ENCODE measurements at places on chromosomes 3 and 15. TPM values are rescaled to one million over a fixed set of nuclear protein-coding genes. Genes with fewer than 3 reads are reported as not detected.

DNA sequence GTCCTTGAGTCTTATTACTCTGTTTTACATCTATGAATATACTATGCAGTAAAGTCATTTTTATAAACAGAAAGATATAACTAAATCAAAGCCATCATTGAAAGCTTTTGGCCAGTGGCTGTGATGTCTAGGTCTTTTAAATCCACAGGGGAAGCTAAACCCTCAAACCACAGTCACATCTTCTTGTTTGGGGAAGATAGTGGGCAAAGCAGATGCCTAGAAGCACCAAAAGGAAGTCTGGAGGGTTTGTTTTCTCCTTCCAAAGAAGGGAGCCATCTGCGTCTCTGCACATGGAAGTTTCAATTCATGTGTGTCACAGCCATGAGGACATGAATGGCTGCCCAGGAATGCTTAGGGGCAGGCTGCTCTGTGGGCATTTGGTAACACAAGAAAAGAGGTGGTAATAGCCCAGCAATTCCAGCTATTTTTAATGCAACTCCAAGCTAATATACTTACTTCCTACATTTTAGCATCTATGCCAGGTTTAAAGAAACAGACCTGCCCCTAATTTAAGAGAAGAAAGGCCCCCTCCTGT, 322.2 kb downstream of the SLC9A9 start:
- H3K4me3 ChIP-seq = no peak overlapping the region
- H3K27me3 ChIP-seq = no peaks in the 10 kb centered on the region
- no peak overlapping the region for H3K27ac ChIP-seq
- DNase-seq = peak; percentile 6
- H3K36me3 ChIP-seq = no peaks in the 10 kb centered on the region

DNA sequence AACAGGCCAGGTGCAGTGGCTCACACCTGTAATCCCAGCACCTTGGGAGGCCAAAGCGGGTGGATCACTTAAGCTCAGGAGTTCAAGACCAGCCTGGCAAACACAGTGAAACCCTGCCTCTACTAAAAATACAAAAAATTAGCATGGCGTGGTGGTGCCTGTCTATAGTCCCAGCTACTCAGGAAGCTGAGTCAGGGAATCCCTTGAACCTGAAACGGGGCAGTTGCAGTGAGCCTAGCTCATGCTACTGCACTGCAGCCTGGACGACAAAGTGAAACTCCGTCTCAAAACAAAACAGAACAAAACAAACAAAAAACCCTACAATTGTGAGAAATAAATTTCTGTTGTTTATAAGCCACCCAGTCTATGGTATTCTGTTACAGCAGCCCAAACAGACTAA, 94.7 kb downstream of the PIK3CB start:
- H3K27me3 ChIP-seq = no peaks in the 10 kb centered on the region
- H3K36me3 ChIP-seq = no peaks in the 10 kb centered on the region
- no peaks in the 10 kb centered on the region for H3K4me1 ChIP-seq
- H3K4me3 ChIP-seq = no peak overlapping the region
- no peak overlapping the region for H3K27ac ChIP-seq

DNA sequence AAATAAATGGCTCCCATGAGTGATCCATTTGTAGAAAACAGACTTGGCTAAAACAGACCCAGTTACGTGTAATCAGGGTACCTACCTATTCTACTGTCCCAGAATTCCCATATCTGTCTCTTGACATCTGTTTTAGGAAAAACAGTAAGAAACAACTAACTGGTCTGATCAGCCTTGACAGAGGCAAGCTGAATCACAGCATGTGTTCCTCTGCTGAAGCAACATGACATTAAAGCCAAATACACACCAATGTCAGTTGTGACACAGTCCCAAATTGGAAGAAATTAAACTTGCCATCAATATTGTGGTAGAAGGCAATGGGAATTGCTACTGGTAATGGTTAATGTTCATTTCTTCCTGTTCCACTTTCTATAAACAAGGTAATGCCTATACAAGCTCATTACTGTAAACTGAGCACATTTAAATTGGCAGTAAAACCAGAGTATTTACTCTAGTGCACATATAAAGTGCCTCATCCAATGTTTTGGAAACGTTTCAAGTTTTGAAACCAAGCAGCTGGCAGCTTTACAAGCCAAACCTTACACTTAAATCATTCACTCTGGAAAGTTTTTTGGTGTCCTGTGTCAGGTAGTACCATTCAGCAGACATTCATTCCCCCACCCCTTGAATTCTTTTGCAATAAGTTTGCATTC, 27.0 kb downstream of the ALDH1A2 start:
- no peaks in the 10 kb centered on the region for H3K36me3 ChIP-seq
- H3K4me1 ChIP-seq = no peaks in the 10 kb centered on the region
- no peak overlapping the region for H3K27ac ChIP-seq
- peak; percentile 75 for DNase-seq
- H3K4me3 ChIP-seq = no peak overlapping the region
- no peaks in the 10 kb centered on the region for H3K27me3 ChIP-seq

DNA sequence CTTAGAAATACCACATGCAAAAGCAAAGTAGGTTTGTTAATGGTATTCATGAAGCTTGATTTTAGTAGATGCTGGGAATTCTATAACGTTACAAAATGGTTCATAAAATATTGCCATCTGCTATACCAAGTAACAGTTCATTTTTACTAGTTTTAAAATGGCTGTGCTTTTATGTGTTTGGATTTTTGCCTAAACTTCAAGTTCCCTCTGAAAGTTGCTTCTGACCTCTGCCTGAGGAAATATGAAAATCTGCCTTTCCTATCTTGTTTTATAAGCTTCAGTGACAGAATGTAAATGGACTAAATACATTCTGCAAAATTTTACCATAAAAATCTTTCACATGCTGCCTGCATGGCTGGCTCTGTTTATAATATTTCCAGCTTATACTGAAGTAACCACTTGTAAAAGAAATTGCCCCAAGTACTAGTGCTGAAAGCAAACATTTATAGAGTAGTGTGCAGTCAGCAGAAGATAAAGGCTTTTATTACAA, 560.7 kb upstream of the ROBO2 start:
- no peak for DNase-seq
- no peaks in the 10 kb centered on the region for H3K27me3 ChIP-seq
- no peaks in the 10 kb centered on the region for H3K36me3 ChIP-seq

DNA sequence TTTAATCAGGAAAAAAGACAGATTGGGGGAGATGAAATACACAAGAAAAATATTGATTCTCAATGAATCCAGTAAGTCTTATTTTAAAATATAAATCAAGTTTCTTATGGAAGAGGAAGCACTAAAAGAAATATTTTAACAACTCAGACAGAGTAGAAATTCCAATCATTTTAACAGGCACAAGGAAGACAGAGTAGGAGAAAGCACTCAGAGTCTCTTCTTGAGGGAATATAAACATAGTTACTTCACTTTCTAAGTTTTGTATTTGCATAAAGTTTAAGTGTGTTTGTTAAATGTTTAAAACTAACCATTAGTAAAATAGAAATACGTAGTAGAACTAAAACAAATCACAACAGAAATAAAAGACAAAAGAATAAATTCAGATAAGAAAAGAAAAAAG, 24.5 kb upstream of the RTP4 start:
- DNase-seq = no peak
- no peak overlapping the region for H3K27ac ChIP-seq
- H3K4me3 ChIP-seq = no peak overlapping the region
- no peaks in the 10 kb centered on the region for H3K4me1 ChIP-seq
- no peaks in the 10 kb centered on the region for H3K36me3 ChIP-seq
- no peaks in the 10 kb centered on the region for H3K27me3 ChIP-seq

ST8SIA2 gene
- not detected for total RNA-seq

BCL2A1 gene
- 5.9 TPM for total RNA-seq

Measured in fibroblast of lung (primary cell).